ENCODE measurements at places on chromosomes 2 and 18.
A peak's percentile ranks its signal among the peaks of the same experiment; 100 is the strongest.

DNA sequence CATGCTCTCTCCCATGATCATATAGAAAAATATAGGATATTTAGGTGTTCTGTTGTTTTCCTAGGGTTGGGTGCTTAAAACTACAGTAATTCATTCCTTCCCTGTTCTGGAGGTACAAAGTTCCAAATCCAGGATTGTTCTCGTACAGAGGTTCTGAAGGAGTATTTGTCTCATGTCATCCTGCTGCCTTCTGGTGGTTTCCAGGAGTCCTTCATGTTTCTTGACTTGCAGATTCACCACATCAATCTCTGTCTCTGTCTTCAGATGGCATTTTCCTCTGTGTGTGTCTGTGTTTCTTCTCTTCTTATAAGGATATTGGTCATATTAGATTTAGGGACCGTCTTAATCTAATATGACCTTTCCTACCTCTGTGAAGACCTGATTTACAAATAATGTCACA, 397.9 kb downstream of the NYAP2 start:
- no peak for DNase-seq

- no peak for DNase-seq
Observed at GRCh38 chr2:141058556-141058955, 1072.3 kb downstream of the LRP1B start.

DNA sequence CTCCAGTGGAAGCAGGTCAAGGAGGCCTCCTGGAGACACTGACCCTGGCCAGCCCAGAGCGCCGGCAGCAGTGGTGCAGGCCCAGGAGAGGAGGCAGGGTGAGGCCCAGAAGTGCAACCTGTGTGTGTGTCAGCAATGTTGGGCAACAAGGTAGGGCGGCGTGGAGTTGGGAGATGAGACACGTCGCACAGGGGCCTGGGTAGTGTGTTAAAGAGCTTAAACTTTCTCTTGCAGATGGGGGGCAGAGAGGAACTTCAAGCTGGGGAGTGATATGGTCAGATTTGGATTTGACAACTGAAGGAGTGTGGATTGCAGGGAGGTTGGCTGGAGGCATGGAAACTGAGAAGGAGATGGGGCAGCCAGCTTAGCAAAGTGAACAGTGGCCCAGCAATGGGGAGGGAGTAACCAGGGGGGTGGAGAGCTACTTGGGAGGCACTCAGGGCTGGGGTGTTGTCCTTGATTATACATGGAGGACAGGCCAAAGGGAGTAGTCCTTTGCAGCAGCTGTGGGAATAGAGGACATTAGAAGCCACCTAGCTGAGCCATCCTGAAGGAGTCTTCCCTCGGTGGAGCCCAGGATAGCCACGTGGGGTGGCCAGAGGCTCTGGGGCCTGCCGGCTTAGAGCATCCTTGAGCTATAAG, 278.6 kb upstream of the HS6ST1 start:
- DNase-seq: peak; percentile 16

DNA sequence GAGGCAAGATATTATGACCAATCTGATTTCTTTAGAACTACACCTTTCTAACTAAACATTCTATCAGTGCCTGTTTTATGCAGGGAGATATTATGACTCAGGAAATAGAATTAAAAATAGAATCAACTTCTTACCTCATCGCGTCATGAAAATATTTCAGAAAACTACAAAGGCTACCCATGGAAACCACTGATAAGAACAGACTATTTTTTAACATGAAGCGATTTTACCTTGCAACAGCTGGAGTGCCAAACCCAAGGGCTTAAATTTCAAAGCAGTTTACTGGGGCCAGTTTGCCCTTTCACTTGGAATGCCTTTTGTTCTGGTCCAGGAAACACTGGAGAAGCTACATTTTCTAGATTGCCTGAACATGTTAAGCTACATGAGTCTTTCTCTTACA, 304.8 kb upstream of the CCDC68 start:
- DNase-seq: no peak

GRCh38 chr18:53819671-53820070, 404.8 kb downstream of the MBD2 start:
- no peak for DNase-seq

GRCh38 chr18:61582202-61582710, 249.0 kb downstream of the CDH20 start:
- DNase-seq: peak; percentile 80

- DNase-seq: no peak
Observed at GRCh38 chr2:26892922-26893524, 45.1 kb downstream of the DPYSL5 start.

- no peak for DNase-seq
Observed at GRCh38 chr18:64094210-64094609, 54.7 kb downstream of the LINC00305 start.

DNA sequence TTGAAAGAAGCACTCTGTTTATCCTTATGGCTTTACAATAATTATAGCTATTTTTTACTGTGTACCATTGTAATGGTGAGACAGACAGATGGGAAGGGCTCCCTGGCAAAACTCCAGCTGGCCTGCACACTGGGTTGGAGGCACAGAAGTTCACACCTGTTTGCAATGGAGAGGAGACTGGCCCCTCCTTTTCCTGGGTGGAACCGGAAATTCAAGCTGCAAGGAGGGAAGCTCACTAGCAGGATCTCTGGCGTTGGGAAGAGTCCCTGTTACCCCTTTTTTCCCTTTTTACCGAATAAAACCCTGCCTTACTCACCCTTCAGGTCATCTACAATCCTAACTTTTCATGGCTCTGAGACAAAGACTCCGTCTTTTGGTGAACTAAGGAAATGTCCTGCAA, 100.3 kb upstream of the TFPI start:
- no peak for DNase-seq

- DNase-seq: no peak
Observed at GRCh38 chr18:75652528-75652927, 225.0 kb upstream of the SMIM21 start.

- DNase-seq: no peak
Observed at GRCh38 chr2:212451786-212452231, 86.8 kb downstream of the ERBB4 start.

- DNase-seq: peak; percentile 70
Observed at GRCh38 chr2:151007365-151007764, 254.3 kb downstream of the RBM43 start.

GRCh38 chr2:847669-848068, 103.0 kb upstream of the SNTG2 start:
- no peak for DNase-seq

DNA sequence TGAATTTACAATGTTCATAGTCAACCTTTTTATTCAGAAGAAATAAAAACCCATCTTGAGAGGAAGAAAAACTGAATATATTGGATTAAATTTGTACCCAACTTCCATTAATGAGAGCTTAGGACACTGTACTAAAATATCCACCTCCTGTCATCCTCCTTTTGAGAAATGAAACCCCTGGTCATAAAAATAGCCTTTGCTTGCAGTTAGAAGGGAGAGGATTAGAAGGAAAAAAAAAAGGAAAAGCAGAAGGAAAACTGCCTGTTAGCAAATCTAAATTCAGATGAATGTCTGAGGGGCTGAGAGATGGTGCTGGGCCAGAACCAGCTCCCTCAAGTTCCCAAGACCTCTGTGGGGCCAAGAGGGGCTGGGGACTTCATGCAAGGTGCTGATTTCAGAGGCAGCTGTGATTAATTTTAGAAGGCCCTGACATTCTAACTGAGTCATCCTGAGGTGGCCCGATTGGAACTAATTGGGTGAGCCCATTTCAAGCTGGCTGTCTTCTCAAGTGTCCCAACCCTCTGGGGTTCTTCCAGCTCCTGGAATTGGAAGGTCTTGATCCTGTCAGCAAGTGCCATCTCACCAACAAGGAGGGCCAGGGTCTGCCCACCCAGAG, 38.4 kb upstream of the BIN1 start:
- no peak for DNase-seq

DNA sequence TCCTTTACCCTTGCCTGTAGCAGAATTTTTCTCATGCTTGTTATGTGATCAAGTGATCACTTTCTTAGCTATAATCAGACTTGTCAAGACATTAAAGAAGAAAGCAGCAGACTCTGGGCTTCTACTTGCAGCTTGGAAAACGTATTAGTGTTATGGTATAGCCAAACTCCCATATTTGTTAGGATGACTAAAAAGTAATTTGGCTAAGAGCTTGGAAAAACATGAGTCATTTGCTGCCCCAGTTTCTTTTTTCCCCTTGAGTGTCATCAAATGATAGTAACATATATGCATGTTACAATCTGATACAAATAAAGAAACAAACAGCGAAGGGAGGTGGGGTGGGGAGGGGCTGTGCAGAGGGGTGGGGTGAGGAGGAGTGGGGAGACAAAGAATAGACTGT, 155.5 kb downstream of the IKZF2 start:
- no peak for DNase-seq

GRCh38 chr18:44700652-44701051, 20.0 kb downstream of the SETBP1 start:
- DNase-seq: no peak

DNA sequence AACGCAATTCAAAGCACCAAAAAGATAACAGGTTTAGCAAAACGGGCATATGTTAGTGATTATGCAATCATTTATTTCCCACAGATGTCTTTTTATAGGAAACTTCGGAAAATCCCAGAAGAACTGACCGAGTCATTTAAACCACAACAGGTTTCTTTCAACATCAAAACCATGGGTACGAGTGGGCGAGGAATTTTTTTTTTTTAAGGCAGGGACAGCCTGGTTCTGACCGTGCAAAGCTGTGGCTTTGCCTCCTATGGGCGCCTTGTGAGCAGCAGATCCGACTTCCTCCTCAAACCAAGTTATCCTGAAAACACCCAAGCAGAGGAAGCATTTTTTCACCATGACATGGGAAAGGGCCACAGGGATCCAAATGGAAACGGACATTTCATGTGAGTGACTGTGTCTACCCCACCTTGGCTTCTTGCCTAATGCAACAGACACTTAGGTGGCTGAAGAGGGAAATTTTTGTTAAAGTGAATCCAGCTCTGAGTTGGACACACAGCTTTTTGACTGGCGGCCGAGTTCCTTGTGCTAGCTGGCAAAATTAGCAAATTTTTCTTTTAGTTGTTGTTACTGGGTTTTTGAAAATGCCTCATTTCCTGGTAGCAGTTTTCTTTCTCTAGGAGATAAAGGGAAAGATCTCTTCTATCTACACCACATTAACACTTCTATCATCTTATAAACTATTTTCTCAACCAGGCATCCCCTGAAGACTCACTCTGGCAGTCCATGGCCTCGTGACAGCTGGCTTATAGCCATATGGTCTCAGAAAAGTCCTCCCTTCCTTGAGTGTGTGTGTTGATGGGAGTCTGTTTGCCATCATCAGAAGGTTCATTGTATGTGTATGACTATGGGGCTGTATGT, 487.4 kb upstream of the ZEB2 start:
- peak; percentile 72 for DNase-seq

- DNase-seq: no peak
Observed at GRCh38 chr2:61426267-61426897, 44.5 kb downstream of the USP34 start.

DNA sequence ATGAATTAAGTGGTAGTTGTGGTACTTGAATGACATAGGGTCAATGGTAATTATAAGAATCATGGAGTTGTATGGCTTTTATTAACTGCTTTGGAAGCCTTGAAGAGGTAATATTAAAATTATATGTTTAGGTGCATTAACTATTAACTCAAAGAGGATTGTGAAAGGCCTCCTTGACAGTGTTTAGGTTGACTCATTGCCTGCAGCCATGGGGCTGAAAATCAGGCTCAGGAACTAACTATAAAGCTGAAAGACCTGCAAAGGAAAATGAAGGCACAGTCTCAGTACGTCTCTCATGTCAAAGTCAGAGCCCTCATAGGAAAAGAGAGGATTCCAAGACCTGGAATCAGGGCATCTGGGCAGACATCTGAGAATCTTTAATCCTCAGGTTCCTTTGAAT, 31.0 kb downstream of the CACNB4 start:
- DNase-seq: no peak

GRCh38 chr2:119377993-119378345, 11.2 kb downstream of the DBI start:
- DNase-seq: no peak

DNA sequence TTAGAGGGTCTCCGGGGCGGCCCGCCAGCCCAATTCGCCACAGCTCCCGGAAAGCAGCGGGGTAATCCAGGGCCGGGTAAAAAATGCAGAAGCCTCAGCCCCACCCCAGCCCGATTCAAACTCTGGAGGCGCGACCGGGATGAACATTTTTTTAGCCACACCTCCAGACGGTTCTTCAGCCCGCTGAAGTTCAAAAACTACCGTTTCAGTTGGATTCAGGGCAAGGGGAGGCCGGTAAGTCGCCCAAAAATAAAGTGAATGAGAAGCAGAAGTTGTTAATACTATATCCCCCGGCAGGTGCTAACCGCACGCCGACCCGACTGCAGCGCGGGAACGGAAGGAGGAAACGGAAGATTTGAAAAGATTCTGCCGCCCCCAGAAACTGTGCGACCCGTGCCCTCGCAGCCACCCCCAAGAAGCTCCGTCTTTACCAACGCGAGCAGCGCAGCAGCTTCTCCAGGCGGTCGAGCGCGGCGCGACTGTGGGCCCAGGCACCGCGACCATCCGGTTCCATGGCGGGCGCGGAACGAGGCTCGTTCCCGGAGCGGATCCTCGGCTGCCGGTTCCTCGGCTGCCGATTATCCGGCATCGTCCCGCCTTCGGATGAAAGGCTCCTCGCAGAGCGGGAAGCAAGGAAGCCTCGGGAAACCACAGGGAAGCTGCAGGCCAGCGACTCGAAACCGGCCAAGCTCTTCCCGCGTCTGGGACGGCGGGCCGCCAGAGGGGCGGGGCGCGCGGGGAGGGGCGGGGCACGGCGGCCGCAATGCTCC, at the start of gene BARD1:
Gene BARD1 (minus strand): TSS at position 703 of the 770 bp plus-strand sequence. CDS start 114 bp downstream, at position 589.
- peak; percentile 78 for DNase-seq

DNA sequence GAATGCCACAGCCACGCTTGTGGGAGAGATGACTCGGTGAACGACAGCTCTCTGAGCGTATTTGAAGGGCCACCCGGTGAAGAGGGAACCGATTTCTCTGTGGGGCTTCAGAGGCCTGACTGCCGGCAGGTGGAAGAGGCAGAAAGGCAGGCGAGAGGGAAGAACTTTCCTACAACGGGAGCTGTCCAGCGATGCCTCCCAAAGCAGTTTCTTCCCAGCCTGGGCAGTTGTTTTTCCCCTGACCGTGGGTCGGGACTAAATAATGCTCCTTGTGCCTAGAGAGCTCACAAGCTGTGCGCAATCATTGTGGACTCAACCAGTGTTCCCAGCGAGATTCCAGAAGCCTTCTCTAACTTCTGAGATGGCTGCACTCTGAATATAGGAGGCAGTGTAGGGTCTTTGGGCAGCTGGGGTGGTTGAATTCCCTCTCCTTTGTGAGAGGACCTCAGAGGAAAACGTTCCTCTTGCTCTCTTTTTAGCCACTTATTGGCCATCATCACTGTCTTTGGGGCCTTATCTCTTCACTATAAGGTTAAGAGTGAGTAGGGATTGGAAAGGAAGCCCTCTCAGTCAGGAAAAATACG, 710 bp downstream of the SEC11C start:
- no peak for DNase-seq
